ENCODE measurements at places on chromosomes 11 and 22.

GRCh38 chr11:12239804-12240371, 129.5 kb downstream of the MICAL2 start:
- DNase-seq, result no peak

DNA sequence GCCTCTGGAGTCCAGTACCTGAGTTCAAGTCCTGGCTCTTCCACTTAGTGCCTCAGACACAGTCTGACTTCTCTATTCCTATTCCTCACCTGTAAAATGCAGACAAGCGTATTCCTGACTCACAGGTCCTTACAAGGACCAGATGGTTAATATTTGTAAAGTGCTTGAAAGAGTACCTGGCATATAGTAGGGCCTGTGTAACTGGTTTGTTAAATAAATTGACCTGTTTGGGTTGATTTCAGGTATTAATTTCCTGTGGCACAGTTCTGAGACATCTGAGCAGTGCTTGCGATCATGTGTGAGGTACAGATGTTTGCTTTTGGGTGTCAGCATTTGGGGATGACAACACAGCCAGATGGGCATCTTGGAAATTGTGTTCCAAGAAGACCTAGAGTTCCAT, 127.5 kb downstream of the APIP start:
- DNase-seq, result no peak

- DNase-seq, result no peak
Observed at GRCh38 chr11:66013762-66014100, 1.9 kb downstream of the CST6 start.

DNA sequence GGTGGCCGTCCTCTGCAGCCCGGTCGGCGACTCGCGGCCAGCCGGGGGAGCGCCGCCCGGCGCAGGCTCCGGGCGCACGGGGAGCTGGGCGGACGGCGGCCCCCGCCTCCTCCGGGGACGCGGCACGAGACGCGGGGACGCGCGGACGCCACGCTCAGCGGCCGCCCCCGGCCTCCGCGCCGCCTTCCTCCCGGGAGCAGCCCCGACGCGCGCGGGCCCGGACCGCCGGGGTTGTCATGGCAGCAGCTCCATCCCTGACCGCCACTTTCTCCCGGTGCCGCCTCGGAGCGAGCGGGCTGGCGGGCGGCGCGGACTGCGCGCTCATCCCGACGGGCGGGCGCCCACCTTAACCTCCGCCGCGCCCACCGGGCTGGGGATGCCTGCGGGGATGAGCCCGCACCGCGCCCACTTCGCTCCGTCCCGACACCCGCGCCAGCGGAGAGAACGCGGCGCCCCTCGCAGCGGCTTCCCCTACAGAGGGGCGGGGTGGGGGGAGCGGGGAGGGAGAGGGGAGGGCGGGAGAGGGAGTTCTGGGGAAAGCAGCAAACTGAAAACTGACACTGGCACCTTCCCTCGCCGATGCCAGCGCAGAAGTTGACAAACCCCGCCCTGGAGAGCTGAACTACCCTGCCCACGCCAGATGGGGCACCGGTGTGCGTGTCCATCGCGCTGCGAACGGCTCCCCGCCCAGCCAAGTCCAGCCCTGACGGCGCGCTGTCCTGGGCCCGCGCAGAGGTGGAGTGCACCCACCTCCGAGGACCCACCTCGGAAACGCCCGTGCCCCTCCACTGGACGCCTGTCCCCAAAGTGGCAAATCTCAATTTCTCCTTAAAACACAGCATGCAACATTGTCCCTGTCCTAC, 588.4 kb downstream of the OPCML start:
- peak; percentile 26 for DNase-seq

GRCh38 chr22:43118953-43119458, 8.5 kb downstream of the BIK start:
- DNase-seq, result no peak

GRCh38 chr11:84990141-84990540, 637.0 kb downstream of the DLG2 start:
- no peak for DNase-seq

DNA sequence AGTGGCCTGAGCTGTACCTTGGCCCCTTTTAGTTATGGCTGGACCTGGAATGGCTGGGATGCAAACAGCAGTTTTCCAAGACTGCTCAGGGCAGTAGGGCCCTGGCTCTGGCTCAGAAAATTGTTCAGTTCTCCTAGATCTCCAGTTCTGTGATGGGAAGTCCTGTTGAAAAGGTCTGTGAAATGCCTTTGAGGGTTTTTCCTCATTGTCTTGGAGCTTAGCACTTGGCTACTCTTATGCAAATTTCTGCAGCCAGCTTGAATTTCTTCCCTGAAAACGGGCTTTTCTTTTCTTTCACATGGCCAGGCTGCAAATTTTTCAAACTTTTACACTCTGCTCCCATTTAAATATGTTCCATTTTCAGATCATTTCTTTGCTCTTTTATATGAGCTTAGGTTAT, 33.2 kb downstream of the OR4A15 start:
- DNase-seq, result no peak

DNA sequence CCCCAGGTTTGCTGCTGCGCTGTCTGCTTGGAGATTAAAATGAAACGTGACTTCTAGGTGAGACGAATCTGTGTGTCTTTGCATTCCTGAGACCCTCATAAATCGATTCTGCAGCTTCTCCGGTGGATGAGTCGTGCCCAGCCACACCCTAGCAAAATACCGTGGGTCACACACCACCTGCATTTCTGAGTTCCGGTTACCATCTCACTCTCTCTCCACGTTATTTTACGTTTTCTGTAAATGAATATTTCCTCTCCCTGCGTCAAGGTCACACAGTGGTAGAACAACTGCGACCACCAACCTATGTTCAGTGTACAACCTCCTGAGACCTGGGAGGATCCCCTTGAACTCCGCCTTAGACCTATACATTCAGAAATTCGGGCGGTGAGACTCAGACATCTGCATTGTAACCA, 1.1 kb downstream of the YWHAH start:
- no peak for DNase-seq

DNA sequence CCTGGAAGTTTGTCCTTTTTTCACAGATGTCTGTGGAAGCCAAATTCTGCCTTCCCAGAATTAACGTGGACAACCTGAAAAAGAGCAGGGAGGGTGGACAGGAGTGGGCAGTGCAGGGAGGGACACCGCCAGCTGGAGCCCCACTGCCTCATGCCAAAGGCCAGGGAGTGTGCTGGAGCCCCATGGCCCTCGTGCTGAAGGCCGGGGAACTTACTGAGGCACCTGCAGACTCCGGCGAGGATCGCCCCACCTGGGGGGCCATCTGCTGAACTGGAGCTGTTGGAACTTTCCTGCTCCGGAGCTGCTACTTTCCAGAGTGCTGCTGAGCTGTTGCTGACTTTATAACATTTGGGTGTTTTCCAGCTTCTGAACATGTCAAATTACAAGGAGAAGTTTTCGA, 35.2 kb downstream of the MOV10L1 start:
- no peak for DNase-seq

GRCh38 chr22:17842386-17842785, 68.1 kb upstream of the BID start:
- DNase-seq, result no peak

- DNase-seq, result no peak
Observed at GRCh38 chr11:63996512-63996911, 10.3 kb downstream of the OTUB1 start.

- no peak for DNase-seq
Observed at GRCh38 chr11:132814410-132814809, 717.9 kb downstream of the OPCML start.

- DNase-seq, result peak; percentile 59
Observed at GRCh38 chr22:19663821-19664355, 50.4 kb upstream of the SEPTIN5 start.

DNA sequence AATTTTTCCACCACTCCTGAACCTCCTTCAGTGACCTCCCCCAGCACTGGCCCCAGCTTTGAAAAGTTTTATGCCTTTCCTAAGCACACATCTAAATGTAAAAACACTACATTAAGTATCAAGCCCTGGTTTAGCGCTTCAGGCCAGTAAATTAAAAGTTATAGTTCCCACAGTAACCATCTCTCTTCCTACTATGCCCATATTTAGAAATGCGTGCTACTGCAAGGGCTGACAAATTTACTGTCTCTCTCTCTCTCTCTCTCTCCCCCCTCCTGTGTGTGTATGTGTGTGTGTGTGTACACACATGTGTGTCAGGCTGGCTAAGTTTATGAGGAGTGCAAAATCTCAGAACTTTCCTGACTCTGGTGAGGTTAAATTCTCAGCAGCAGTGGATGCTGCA, 231.4 kb downstream of the LARGE1 start:
- no peak for DNase-seq

GRCh38 chr11:69374110-69374945, 80.4 kb downstream of the MYEOV start:
- no peak for DNase-seq

DNA sequence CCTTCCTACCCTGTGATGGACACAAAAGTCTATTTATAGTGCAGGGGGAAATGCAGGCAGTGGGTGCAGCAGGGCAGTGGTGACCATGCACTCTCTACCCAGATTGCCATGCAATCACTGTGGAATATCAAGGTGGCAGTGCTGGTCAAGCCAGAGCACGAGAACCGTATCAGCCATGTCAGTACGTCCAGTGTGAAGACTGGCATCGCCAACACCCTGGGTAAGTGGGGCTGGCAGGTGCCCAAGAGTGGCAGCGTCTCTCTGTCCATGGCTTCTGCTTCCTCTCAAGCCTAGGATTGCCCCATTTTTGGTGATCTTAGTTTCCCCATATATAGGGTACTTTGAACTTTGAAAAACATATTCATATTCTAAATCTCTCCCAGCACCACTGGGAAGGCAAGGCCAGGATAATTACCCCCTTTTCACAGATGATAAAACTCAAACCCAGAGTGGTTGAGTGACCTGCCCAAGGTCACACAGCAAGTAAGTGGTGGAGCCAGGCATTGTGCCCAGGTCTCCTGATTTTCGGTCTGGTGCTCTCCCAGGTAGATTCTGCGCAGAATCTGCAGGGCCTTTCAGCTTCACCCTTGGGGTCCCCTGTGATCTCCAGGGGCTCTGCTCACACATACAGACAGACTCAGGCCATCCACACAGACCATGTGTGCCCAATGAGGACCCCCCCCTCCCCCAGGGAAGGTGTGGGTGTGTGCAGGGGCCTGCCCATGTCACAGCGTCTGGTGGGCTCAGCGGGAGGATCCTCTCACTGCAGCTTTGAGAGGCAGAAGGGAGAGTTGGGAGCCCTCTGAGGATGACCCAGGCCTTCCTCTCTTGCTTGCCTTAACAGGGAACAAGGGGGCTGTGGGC, 7.1 kb downstream of the INPPL1 start:
- no peak for DNase-seq

DNA sequence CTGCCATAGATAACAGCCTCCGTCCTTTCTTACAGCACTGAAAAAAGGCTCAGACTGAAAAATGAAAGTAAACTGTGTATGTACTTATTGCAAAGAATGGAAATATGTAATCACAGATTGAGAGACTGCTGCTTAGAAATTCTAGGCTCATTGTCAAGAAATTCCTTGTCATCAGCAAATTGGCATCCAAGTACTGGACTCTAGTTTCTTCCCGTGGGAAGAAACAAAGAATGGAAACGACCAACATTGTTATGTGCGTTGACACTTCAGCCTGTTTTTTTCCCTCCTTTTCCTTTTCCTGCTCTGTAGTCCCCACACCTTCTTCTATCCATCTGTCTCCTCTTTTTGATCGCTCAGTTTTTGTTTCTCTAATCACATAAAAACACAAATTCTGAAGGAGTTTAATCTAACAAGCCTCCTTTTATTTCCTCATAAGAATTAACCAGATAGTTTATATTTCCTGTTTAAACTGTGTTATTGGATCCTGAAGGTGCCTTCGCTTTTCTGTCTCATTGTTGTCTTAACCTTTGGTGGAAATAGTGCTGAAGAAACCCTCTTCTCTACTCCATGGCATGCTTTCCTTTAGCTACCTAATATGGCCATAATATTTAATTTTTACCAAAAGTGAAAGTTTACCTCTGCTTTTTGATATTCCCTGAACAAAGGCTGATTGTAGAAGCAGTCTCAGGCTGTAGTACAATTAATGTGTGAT, 20.0 kb upstream of the CASP12 start:
- peak; percentile 80 for DNase-seq

- peak; percentile 30 for DNase-seq
Observed at GRCh38 chr11:36056160-36056751, 112.4 kb downstream of the LDLRAD3 start.

DNA sequence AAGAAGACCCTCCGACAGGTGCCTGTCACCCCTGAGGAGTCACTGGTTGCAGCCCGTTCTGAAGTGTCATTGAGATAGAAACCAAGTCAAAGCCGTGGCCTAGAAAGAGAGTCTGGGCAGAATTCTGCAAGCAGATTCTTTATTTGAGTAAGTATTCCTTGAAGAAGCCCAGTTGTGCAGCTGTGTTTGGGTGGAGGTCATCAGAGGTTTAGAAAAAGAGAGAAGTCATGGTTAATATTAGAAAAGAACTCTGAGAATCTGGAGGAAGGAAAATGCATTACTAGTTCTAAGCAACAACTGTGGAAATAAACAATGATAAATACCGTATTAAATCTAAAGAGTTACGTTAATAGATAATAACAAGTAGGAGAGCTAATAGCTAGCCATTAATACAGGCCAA, 118.8 kb upstream of the KIRREL3 start:
- DNase-seq, result no peak

DNA sequence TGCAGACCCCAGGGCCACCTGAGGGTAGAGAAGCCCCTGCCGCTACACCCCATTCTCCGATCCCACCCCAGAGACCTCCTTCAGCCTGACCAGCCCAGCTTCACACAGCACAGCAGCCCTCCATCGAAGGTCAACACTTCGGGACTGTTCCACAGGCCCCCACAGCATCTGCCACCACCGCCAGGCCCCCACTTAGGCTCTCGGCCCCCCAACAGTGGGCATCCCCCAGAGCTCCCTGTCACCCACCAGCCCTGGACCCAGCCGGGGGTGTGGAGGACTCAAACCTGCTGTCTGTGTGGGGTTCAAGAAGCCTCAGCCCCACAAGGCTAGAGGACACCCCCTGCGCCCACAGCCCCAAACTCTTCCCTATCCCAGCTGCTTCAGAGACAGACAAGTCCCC, 6.2 kb downstream of the SBF1 start:
- no peak for DNase-seq
